ENCODE measurements at places on chromosomes 4 and X.

DNA sequence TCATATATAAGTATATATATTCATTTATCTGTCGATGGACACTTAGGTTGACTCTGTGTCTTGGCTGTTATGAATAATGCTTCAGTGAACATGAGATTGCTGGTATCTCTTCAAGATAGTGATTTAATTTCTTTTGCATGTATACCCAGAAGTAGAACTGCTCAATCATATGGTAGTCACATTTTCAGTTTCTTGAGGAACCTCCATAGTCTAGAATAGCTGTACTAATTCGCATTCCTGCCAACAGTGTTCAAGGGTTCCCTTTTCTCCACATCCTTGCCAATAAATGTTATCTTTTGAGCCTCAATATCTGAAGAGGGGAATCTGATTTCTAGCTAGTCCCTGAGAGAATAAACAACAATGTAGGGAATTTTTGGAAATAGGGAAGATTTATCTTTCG lies 32.4 kb upstream of the CCNG2 start:
- H3K27ac ChIP-seq, result no peak overlapping the region
- no peaks in the 10 kb centered on the region for H3K4me1 ChIP-seq
- no peak overlapping the region for H3K4me3 ChIP-seq
- no peaks in the 10 kb centered on the region for H3K27me3 ChIP-seq

DNA sequence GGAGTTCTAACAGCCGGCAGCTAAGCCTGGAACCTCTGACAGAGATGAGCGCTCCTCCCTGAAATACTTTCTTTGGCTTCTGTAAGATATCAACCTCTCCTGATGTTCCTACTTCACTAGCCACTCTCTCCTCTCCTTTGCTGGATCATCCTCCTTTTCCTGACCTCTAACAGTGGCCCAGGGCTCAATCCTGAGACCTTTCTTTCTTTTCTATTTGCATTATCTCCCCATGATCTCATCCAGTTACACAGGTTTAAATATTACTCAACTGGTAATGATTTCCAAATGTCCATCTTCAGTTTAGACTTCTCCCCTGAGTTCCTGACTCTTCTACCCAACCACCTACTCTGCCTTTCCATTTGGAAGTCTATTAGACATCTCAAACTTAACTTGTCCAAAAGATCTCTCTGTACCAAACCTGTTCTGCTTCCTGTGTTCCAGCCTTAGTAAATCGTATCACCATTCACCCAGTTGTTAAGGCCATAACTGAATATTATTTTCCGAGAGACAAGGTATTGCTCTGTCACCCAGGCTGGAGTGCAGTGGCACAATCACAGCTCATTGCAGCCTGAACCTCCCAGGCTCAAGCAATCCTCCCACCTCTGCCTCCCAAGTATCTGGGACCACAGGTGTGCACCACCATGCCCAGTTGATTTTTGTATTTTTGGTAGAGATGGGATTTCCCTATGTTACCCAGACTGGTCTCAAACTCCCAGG lies 41.1 kb downstream of the RFC1 start:
- H3K36me3 ChIP-seq, result no peaks in the 10 kb centered on the region
- no peak overlapping the region for H3K27ac ChIP-seq
- H3K4me3 ChIP-seq, result no peak overlapping the region
- no peaks in the 10 kb centered on the region for H3K27me3 ChIP-seq

GRCh38 chr4:37976991-37977470 lies 16.8 kb downstream of the PTTG2 start:
- peak overlapping the region; percentile 88 for H3K4me3 ChIP-seq
- peak; percentile 54 for DNase-seq

DNA sequence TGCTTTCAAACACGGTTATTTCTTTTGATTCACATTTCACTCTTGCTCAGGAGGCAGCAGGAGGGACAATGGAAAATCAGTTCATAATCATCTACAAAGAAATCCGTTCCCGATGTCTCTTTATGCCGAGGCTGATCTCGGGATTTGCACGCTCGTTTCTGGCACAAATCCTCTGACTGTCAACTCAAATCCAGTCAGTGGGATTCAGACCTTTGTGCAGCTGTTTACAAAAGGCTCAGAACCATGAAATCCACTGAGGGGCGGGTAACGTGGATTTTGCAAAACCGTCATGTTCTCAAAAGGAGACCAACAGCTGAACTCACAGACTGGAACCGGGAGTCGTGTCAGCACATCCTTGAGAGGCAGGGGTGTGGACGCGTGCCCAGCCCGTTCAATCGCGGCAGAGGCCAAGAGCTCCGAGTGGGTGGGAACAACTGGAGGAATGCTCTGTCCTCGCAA lies 46.4 kb downstream of the ACOX3 start:
- H3K36me3 ChIP-seq, result peaks cover 3% of the 10 kb centered on the region
- peak overlapping the region; percentile 49 for H3K27ac ChIP-seq
- no peaks in the 10 kb centered on the region for H3K4me1 ChIP-seq
- H3K27me3 ChIP-seq, result no peaks in the 10 kb centered on the region
- no peak overlapping the region for H3K4me3 ChIP-seq

GRCh38 chrX:118583781-118584180 lies 88.2 kb downstream of the DOCK11 start:
- H3K27ac ChIP-seq, result no peak overlapping the region
- H3K27me3 ChIP-seq, result peaks cover 9% of the 10 kb centered on the region
- no peaks in the 10 kb centered on the region for H3K36me3 ChIP-seq
- DNase-seq, result no peak
- H3K4me1 ChIP-seq, result no peaks in the 10 kb centered on the region
- H3K4me3 ChIP-seq, result no peak overlapping the region

DNA sequence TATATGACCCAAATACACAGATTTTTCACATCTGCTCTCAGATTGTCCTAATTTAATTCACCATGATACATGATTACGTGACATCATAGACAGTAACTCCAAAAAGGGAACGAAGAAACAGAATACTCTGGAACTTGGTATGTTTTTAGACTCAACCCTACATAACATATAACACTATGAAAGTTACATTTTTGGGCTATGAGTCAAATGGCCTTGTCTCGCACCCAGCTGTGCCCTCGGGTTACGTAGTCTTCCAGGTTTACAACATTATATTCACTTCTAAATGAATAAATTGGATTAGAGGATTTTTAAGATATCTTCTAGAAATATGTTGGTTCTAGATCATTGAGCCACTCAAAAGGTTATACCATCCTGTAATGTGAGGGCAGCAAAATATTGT lies 2089.6 kb upstream of the TENM3 start:
- no peak for DNase-seq
- H3K27me3 ChIP-seq, result no peaks in the 10 kb centered on the region
- no peak overlapping the region for H3K27ac ChIP-seq
- H3K36me3 ChIP-seq, result no peaks in the 10 kb centered on the region
- H3K4me1 ChIP-seq, result no peaks in the 10 kb centered on the region

DNA sequence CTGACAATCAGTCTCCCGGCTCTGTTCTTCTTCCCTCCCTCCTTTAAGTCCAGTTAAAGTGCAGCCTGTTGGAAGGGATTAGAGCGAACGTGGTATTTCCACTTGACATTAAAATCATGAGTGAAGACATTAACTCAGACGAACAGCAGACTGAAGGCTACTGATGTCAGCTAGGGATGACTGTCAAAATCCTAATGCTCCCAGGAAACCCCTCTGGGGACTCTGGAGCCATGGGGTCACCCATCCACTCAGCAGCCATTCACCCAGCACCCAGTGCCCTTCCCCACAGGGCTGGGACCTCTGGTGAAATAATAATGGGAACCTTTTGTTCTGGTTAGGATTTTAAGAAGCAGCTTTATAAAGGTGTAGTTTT lies 113.9 kb downstream of the DRD5 start:
- DNase-seq, result no peak
- H3K27ac ChIP-seq, result no peak overlapping the region
- H3K27me3 ChIP-seq, result no peaks in the 10 kb centered on the region

Data from breast epithelium (tissue), 4 donors.